ENCODE measurements at places on chromosomes 1 and 21.

- no peak for DNase-seq
These were observed 19.4 kb downstream of the GADD45A start for GRCh38 chr1:67704351-67704750.

DNA sequence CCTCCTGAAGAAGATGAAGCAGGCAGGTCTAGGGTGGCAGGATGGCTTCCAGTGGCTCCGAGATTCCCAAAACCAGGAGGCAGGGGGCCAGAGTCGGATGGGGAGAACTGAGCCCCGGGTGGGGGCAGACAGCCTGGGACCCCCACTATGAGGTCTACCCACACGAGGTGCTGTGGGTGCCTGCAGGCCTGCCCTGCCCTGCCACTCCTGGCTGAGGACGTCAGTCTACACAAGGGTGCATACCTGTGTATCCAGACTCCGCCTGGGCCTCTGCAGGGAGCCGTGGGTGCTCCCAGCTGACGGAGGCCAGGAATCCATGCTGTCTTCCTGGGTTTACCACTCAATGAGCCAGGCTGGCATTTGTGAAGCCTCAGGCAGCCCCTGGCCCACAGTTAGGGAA lies 80.3 kb downstream of the PRDM16 start:
- DNase-seq = no peak

GRCh38 chr1:1359308-1359663 lies 931 bp upstream of the MXRA8 start:
- no peak for DNase-seq

DNA sequence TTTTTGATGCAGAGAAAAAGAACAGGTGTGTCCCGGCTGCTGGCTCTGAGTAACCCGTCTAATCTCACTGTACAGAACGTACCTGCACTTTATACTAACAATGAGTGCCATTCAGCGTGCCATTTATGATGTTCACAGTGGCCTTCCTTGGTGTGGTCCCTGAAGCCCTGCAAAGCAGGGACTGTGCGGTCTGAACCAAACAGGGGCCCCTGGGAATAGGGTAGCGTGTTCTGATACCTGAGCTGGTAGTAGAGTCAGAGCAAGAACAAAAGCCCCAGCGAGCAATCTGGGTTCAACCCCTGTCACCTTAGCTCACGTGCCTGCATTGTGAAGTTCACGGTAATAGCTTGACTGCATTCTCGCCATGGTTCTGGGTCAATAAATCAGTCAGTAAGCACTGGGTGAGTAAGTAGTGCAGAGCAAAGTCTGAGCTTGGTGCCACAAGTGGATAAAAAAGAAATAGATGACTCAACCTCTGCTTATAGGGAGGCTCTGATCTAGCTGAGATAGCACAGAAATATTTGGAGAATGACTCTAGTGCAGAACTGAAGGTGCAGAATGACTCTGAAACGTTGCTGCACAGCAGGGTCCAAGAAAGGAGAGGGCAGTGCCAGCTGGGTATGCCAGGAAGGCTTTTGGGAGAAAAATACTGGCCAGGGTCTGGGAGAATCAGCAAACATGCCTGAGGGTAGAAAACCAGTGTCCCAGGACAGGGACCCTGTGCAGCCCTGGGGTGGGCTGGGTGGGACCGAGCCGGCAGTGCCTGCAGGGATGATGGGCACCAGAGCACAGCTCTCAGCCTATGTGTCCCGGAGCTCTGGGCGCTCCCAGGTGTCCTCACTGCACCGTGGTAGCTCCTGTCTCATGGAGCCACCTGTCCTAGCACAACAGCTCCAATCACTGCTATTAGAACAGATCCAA lies 125.9 kb downstream of the RHOU start:
- no peak for DNase-seq

GRCh38 chr1:66331658-66332547 lies 202.1 kb upstream of the SGIP1 start:
- peak; percentile 65 for DNase-seq

DNA sequence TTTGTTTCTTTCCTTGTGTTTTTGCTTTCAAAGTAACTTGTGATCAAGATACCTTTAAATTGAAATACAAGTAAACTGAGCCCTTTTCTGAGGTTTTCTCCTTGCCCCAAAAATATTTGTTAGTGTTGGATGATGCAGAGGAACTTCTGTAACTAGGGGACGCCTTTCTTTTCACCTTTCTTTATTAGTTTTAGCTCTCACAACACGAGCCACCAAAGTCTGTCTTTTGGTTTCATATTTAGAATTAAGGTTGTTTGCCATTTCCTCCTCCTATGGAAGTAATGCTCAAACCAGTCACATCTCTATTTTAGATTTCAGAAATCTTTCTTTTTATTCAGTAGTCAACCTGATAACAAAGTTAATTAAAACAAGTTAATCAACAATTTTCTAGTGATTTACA lies 120.8 kb downstream of the ZP4 start:
- no peak for DNase-seq

DNA sequence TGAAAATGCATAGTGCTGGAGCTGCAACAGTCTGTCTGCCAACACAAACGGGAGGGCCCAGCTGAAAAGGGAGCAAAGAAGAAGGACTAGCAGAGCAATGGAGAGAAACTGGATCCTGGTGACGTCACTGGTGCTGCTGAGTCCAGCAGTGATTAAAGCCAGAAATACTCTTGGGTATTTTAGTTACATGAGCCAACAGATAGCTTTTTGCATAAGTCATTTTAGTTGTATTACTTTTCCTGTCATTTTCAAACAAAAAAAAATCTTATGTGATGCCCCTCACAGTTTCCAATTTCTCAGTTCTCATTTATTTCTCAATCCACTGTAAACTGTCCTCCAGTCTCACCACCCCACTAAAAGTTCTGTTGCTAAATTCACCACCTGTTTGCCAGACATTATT lies 38.7 kb upstream of the NEK7 start:
- DNase-seq = peak; percentile 17

- peak; percentile 43 for DNase-seq
These were observed 36.1 kb downstream of the COA6 start for GRCh38 chr1:234409328-234409727.

- DNase-seq = peak; percentile 58
These were observed 136.1 kb downstream of the DISP1 start for GRCh38 chr1:222950892-222951291.

DNA sequence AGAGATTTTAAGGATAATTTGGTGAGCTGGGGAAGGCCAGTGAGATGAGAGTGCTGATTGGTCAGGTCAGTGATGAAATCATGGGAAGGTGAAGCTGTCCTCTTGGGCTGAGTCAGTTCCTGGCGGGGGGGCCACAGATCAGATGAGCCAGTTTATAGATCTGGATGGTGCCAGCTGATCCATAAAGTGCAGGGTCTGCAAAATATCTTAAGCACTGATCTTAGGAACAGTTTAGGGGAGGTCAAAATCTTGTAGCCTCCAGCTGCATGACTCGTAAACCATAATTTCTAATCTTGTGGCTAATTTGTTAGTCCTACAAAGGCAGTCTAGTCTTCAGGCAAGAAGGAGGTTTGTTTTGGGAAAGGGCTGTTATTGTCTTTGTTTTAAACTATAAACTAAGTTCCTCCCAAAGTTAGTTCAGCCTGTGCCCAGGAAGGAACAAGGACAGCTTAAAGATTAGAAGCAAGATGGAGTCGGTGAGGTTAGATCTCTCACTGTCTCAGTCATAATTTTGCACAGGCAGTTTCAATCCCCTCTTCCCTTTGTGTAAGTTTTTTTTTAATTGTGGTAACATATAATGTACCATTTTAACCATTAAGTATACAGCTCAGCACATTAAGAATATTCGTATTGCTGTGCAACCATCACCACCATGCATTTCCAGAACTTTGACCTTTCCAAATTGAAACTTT lies 39.4 kb downstream of the PTAFR start:
- DNase-seq = no peak

GRCh38 chr1:229192853-229193252 lies 78.1 kb upstream of the RAB4A start:
- no peak for DNase-seq

DNA sequence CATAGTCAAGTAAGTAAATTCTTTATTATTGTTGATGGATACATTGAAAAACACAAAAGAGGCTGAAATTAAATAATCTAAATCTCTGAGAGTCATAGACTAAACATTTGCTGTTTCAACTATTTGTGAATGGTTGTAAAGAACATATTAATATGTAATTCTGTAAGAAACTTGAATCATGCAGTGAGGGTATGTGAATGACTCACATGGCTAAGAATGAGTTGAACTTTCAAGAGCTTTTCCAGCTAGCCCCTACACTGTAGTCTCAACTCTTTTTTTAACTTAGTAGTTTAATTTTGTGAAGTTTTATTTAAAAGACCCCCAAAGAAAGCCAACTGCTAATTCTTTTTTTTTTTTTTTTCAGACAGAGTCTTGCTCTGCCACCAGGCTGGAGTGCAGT lies 588.1 kb downstream of the DPYD start:
- DNase-seq = no peak

DNA sequence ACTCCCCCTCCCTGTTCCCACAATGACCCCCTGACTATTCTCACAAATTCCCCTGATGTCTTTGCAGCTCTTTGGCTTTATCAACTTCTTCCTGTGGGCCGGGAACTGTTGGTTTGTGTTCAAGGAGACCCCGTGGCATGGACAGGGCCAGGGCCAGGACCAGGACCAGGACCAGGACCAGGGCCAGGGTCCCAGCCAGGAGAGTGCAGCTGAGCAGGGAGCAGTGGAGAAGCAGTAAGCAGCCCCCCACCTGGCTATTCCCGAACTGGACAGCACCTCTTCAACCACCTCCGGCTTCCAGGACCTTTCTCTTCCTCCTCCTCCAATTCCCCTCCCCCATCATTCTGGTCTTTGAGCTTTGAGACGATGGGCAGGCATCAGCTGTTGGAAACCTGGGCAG lies 4.4 kb upstream of the ATXN7L2 start:
- no peak for DNase-seq

DNA sequence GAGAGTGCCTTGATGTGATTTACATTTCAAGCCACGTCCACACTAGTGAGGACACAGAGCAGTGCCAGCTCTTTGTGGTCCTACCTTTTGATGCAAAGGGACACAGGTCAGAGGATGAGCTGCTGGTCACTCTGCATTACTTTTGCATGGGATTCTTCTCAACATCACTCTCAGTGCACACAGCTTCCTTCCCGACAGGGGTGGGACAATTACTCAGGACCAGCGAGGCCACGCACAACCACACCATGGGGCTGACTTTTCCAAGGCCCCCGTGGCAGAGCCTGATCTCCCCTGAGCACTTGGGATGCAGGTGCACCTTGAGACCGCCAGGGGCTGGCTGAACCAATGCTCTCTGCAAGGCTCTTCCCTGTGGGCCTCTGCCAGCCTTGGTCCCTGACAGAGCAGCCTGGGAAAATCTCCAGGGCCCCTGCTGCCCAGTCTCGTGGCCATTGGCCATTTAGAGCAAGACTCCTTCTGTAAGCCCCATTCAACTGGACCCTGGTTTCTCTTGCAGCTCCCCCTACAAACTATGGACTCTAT lies 13.2 kb upstream of the PRAMEF12 start:
- no peak for DNase-seq

- DNase-seq = no peak
These were observed 15.2 kb downstream of the BCAN start for GRCh38 chr1:156656806-156657740.

DNA sequence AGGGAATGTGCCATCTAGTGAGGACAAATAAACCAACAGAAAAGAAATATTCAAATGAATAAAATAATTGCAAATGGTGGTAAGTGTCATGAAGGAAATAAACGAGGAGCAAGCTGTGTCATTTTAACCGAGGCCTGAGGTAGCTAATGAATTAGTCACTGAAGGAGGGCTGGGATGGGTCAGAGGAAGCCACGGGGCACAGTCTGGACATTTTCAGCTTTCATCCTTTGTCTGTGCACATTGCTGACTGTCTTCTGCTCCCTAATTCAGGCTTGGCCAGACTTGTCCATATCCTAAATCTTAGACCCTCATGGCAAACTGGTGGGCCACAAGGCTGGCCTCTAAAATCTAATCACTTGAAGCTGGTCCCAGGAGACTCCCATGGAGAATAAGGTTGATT lies 138.4 kb downstream of the RHOU start:
- no peak for DNase-seq

GRCh38 chr1:28548318-28548717 lies 4.6 kb upstream of the TRNAU1AP start:
- DNase-seq = no peak

DNA sequence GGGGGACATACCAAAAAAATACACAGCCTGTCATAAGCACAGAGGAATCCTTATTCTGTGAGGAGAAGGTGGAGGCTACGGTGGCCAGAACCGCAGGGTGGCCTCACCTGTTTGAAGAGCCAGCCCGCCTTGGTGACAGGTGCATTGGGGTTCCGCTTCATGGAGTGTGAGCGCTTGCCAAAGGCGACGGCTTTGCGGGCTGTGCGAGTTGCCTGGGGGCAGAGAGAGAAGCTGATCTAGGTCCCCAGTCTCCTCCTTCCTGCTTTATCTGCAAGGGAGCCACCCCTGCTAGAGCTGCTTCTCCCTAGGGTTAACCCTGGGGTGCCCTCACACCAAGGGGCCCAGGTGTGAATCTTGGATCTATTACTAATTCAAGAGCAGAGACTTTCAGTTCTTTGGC lies 54.3 kb upstream of the GOLT1A start:
- no peak for DNase-seq

GRCh38 chr1:23751050-23751814 lies 8.0 kb downstream of the ELOA start:
- DNase-seq = no peak

- peak; percentile 45 for DNase-seq
These were observed 383.5 kb downstream of the OMA1 start for GRCh38 chr1:58162952-58163550.

DNA sequence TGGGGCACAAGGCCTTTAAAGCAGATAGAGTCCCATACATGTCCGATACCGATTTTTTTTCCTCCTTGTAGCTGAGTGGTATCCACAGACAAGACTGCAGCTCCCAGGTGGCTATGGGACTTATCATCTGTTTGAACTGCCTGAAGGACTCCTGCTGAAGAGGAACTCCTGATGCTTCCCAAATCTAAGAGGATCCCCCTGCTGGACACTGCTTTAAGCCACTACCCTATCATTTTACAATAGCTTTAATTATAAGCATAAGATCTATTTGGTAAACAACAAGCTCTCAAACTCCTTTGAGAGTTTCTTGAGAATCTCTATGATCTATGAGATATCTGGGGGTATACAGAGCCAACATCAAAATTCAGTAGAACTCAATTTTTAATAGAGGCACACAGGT lies 11.7 kb downstream of the NDC1 start:
- no peak for DNase-seq

DNA sequence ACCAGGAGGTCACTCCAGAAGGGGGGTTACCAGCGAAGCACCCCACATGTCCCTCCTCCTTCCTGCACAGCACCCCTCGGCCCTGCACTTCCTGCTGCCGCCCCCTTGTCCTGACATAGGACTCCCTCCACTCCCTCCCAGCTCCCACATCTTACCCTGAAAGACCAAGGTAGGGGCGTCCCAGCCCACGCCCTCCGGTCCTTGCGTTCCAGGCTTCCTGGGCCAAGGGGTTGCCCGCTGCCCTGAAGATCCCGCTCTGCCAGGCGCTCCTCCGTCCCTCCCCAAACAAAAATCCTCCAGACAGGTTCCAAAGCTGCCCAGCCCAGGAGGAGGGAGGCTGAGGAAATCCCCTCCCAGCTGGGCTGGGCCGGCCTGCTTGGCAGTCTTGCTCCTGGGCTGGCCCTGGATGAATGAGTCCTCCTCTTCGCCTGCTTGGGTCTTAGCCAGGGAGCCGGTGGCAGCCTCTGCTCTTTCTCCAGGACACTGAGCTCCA lies at the start of gene RHBDL2:
TSS of gene RHBDL2 (minus strand) at position 304 of the 493 bp plus-strand sequence. CDS start 22,618 bp downstream, outside the sequence.
- peak; percentile 78 for DNase-seq

GRCh38 chr21:25717491-25718147 lies 17.1 kb downstream of the ATP5PF start:
- DNase-seq = no peak

GRCh38 chr1:109197158-109198042 lies 16.3 kb upstream of the SARS1 start:
- DNase-seq = no peak
